ENCODE measurements at places on chromosomes 3 and 15.

DNA sequence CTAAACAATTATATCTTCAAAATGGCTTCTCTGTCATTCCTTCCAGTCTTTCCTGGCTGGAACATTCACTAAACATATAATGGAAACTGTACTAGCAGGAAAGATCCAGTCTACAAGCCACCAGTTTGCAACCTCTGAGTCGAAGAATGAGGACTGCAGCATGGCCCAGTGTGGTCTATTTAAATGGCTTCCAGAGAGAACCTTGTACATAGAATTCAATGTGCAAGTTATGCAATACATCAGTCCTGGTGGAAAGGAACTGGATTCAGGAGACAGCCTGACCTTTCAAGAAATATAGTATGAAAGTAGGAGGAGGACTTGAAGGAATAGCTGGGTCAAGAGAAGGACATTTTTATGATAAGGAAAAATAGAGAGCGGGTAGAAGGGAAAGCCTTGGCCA is 49.9 kb downstream of the NEK10 start:
- DNase-seq = no peak

DNA sequence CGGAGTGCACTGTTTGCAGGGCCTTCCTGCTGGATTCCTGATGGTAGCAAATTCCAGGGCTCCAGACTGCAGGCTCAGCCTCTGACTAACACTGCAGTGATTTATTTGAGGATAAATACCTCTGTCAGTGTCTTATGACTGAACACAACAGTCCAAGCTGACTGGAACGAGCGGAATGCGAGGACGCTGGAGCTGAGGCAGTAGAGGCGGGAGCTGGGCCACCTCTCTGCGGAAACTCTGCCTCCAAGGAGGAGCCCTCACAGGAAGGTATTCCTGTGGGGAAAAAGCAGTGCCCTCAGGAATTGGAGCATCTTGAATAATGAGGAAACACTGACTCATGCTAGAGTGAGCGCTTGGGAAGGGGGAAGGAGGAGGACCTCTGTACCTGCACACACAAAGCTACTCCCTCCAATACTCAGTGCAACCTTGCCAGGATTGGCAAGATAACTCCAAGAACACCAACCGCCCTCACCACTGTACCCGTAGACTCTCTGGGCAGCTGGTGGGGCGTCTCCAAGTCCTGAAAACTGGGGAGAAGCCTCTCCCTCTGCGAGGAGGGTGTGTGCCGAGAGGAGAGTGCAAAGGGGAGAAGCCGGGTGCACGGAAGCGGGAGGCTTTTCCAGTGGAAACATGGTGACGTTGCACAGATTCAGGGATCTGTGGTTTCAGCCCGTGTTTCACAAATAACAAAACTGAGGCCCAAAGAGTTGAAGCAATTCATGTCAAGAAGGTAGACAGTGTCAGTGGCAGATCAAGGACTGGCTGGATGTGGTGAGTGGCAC is 43.0 kb downstream of the VGLL4 start:
- DNase-seq = no peak

DNA sequence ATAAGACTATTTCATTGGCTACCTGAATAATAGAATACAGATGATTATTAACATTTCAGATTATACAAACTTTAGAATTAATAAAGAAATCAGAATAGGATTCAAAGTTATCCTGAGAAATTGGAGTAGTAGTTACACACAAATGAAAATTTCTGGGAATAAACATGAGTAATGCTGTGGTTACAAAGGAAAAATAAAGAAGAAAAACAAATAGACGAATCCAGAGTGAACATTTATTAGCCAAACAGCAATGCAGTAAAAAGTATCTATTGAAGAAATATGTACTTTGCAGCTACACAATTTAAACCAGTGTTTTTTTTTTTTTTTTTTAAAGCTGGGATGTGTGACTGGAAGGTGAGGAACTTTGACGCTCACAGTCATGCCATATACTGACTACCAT is 1159.2 kb downstream of the TUSC7 start:
- DNase-seq = no peak

- no peak for DNase-seq
These were observed 24.8 kb downstream of the LINGO1 start for GRCh38 chr15:77607894-77608261.

DNA sequence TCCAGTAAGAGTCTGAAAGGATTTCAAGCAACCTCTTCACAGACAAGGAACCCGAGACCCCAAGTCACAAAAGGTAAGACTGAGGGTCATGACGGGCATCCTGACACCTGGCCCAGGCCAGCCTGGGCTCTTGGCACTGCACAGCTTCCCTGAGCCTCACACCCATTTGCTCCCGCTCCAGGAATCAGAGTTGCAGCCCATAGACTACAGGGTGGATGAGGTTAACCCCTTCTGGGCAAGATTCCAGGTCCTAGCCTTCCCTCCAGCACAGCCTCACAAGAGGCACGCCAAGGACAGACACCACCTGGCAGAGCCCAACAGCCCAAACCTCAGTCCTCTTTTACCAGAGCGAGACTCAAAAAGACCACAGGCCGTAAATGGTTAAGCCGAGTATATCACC is 36.2 kb downstream of the RBPMS2 start:
- no peak for DNase-seq

- no peak for DNase-seq
These were observed 215.0 kb downstream of the PTPRG start for GRCh38 chr3:61776390-61776789.

DNA sequence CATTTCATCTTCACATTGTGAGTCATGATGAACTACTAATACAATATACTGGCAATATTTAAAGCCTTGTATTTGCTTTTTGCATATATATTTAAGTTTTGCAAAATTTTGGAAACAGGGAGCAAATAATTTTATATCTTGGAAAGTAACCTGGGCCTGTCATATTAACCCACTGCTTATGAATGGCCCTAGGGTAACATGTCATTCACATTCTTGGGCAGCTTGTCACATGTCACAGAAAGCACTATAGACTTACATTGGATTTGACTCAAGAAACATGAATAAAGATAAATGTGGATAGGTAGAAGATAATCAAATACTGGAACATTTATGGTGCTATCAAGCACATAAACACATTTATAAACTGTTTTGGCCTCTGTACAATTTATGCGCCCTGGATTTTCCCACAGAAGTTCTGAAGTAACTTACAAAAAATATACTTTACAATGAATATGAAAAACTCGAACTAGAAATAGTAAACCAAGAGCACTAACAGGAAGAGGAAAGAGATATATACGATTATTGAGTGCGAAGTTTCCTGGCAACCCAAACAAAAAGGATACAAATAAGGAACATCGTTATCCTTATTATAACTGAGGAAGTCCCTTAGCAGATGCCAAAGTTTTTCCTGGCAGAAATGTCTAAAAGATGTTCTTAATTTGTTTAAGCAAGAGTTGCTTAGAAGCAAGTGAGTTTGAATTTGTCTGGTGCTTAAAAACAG is 257.2 kb downstream of the RBMS3 start:
- DNase-seq = no peak

DNA sequence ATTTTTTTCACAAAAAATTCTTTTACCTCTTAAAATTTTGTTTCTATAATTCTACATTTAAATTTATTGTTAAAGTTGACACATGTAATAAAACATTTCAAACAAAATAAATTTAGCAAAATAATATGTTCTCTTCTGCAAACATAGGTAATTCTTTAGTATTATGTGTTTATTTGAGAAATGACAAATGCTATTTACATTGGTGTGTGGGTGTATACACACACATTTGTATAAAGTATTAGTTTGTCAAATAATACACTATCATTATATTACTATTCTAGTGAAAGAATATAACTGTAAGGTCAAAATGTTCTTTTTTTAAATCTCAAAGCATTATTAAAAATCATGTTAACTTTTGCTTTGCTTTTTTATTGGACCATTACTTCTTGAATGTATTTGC is 1370.6 kb downstream of the SI start:
- no peak for DNase-seq

DNA sequence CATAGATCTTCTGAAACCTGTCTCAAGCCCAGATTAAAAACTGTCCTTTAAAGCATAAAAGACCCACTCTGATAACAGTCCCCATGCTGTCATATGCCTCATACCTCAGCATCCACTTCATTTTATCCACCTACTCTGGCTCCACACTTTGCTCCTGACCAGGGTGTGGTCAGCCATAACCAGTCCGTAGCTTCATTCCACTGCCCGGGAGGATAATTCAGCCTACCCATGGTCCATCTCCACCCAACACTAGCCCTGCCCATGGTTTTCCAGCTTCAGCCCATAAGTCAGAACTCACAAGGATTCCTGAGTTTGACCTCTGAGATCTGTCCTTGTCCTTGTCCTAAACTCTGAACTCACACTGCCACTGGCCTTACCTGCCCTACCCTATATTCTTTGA is 262.1 kb upstream of the MANF start:
- DNase-seq = no peak

DNA sequence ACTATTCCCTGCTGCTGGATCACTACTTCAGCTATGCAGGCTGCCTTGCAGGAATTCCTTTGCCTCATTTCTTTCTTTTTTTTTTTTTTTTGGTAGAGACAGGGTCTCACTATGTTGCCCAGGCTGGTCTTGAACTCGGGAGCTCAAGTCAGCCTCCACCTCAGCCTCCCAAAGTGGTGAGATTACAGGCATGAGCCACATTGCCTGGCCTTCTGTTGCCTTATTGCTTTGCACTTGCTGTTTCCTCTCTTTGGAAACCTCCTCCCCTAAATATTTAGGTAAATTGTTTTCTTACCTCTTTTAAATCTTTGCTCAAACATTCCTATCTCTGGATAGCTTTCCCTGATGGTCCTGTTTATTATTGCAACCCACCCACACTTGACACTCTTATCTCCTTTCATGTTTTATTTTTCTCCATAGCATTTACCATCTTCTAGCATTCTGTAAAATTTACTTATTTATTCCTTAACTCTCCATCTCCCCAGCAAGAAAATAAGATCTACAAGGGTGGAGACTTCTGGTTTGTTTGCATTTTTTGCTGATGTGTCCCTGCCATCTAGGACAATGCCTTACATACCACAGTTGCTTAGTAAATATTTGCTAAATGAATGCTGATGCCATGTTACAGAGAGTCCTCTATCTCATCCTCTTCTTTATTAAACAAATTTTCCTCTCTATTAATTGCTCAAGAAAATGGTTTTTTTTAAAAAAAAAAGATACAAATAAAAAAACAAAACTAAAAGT is 134.8 kb downstream of the P2RY1 start:
- no peak for DNase-seq

- no peak for DNase-seq
These were observed 77.8 kb upstream of the LPP start for GRCh38 chr3:188076176-188076575.

- no peak for DNase-seq
These were observed 13.8 kb downstream of the ATP10A start for GRCh38 chr15:25849157-25849921.

DNA sequence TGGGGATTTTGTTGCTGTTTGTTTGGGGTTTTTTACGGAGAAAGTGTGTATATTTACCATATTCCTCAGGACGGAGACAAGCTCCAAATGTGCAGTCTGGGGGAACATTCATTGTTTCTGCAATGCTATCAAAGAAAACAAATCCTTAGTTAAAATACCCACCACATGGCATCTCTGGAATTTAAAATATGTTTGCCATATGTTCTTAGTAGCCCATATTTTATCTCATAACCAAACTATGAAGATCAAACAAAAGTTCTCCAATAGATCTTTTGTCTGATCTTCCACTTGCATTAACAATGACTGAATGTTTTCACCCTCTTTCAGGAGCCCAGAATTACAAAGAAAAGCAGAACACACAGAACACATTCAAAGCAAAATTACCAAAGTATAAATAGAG is 35.3 kb downstream of the EFHB start:
- no peak for DNase-seq

- DNase-seq = no peak
These were observed 81.4 kb downstream of the MBNL1 start for GRCh38 chr3:152350139-152350538.

DNA sequence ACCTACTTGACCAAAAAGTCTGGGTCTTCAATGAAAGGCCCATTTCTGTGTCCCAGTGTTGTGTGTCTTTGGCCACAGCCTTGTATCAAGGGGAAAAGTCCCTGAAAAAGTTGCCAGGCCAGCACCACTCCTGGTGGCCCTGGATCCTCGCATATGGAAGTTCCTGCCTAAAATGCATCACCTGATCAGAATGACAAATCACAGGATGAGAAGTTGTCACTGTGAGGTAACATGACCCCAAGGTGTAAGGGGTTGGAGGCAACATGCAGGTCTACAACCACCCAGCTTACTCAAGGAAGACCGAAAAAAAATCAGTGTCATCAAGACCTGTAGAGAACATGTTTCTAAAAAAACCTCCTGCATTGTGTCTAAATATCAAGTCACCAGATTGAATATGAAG is 25.6 kb downstream of the PARP15 start:
- DNase-seq = no peak

GRCh38 chr3:30682434-30683155 is 76.2 kb downstream of the TGFBR2 start:
- DNase-seq = no peak

GRCh38 chr3:113585228-113585627 is 52.9 kb downstream of the SIDT1 start:
- no peak for DNase-seq

DNA sequence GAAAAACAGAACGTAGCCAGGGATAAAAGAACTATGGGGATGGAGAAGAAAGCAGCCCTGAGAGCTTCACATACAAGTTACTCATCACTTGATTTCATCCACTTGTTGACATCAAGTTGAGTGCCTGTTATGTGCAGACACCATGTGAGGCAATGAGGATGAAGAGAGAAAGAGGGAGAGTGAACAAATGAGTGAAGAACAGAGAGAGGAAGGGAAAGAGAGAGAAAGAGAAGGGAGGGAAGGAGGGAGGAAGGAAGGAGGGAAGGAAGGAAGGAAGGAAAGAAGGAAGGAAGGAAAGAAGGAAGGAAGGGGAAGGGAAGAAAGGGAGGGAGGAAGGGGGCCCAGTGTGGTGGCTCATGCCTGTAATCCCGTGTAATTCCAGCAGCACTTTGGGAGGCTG is 72.3 kb upstream of the SMAD3 start:
- no peak for DNase-seq

DNA sequence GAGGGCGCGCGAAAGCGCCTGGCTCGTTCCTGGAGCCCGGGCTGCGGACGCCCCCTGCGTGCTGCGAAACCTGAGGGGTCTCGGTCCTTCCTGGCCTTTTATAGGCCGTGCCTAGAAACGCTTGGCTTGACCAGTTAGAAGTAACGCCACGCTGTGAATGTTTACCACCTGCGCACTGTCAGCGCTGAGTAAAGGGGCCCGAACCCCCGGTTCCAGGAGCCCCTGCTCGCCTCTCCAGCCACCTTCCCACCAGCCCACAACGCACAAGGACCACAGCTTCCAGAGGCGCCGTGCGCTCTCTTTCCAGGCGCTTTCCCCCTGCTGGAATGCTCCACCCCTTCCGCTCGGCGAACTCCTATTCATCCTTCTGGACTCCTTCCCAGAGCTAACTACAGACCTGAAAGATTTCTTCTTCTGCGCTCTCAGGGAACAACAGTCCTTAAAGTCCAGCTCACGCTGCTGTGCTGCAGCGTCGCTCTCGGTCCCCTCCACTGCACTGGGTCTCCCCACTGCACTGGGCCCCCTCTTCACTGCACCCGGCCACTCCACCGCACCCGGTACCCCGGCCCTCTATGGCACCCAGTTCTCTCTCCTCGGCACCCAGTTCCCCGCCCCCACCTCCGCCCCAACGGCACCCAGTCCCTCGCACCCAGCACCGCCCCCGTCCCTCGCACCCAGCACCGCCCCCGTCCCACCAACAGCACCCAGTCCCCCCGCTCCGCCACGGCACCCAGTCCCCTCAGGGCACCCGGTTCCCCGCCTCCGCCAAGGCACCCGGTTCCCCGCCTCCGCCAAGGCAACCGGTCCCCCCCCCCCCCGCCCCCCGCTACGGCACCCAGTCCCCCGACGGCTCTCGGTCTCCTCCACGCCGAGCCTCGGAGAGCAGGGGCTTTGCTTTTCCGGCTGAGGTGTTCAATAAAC is 69.8 kb downstream of the SQOR start:
- DNase-seq = peak; percentile 3

- no peak for DNase-seq
These were observed 17.5 kb downstream of the PIK3R4 start for GRCh38 chr3:130729154-130729553.
